ENCODE measurements at places on chromosomes 1 and 21.

GRCh38 chr1:29388884-29389283 lies 152.6 kb downstream of the PTPRU start:
- no peak for DNase-seq

- DNase-seq: no peak
These were observed 105.0 kb downstream of the PRRX1 start for GRCh38 chr1:170768929-170769328.

DNA sequence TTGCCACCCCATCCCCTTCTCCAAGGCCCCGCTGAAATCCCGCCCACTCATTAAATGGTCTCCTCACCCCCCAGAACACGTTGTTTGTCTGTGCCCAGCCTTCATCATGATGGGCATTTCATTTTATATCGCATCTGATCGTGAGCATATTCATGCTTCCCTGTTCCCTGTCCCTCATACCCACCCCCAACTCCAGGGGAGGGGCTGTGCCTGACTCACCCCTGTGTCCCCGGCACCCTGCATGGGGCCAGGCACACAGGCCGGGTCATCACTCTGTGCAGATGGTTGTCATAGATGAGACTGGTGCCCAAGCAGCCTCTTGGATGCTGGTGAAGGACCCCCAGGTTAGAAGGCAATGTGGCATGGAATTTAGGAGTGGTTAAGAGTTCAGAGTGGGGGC lies 11.0 kb downstream of the CAMK2N1 start:
- DNase-seq: no peak

GRCh38 chr1:96473791-96474434 lies 247.7 kb upstream of the PTBP2 start:
- no peak for DNase-seq

DNA sequence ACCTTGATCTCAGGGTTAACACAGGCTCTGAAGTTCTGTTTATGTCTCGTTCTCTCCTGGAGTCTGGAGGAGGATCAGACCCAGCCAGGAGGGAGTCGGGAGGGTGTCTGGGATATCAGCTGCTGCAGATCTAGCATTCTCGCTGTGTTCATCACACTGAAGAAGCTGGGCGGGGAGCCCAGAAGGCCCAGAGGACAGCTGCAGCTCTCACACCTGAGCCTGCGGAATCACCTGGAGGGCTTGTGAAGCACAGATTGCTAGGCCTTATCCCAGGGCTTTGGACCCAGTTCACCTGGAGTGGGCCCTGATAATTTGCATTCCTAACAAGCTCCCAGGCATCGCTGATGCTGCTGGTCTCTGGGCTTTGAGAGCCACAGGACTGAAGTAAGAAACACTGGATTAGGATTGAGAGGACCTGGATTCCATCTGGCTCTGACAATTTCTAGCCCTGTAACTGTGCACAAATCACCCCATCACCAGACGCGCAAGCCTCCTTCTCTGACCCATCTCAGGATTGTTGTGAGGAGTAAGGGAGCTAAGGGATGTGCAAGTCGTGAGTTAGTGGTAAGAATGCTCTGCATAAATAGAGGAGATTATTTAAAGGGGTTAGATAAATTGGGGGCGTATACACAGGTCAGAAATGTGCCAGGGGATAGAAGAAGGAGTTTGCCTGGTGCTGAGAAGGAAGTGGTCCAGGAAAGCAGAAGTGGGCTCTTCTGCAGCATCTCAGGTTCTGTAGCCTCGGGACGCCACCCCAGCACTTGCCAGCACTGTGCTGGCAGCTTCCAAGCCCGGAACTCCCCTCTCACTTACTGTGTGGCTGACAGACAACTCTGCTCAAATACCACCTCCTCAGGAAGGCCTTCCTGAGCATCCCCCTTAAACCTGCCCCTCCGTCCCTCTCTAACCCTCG lies 19.1 kb downstream of the ABCA4 start:
- DNase-seq: no peak

- no peak for DNase-seq
These were observed 1.5 kb upstream of the PLK3 start for GRCh38 chr1:44798481-44799365.

DNA sequence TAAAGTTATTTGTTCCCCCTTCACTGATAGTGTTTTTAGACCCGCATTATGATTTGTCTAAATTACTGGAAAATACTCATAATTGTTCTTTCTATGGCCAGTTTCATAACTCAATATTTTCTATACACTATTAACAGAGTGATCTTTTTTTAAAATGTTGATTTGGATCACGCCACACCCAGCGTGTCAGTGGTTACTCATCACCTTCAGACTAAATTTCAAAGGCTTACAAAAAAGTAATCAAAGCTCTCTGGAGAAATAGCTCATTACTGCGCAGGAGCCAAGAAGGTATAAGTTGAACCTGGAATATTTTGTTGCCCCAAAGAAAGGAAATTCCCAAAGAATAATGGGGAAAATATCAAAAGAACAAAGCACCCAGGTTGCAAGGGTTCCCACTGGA lies 104.9 kb downstream of the EVI5 start:
- DNase-seq: no peak

DNA sequence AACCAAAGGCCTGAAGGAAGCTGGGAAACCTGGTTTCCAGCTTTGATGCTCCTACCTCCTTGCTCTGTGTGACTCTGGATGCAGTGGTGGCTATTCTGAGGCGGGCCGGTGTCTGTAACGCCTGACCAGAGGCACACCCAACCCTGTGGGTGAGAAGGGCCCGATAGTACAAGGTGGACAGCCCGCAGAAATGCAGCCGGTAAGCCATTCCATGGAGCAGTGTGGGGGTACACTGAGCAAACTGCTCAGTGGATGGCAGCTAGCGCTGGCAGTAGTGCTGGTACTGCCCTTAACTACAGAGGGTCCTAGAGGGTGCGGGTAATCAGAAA lies 36.0 kb downstream of the AHDC1 start:
- DNase-seq: no peak

DNA sequence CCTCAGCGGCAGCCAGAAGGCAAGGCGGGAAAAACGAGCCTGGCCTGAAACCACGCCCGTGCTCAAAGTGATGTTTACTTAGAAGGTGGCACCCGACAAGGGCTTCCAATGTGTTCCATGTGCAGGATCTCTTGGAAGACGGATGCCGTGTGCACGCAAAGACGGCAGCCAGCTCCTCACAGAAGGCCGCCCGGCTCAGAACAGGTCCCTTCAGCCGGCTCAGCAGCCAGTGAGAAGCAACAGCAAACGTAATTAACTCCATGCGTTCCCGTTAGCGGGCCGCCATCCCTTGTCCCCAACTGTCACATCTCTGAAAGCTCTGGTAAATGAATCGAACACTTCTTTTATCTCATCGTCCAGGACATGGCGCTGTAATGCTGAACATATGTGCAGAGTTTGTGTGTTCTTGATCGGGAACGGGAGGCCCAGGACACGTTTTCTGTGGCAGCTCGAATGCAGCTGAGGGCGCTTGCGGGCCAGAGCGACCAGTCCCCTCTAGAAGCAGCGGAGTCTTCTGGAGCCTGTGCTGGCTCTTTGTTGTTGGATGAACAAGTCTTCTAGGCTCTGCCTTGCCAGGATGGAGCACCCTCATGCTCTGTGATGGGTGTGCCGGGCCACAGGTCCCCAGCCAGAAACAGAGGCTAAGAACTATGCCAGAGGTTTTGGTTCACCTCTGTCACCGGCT lies 94.6 kb upstream of the ARHGEF16 start:
- no peak for DNase-seq

DNA sequence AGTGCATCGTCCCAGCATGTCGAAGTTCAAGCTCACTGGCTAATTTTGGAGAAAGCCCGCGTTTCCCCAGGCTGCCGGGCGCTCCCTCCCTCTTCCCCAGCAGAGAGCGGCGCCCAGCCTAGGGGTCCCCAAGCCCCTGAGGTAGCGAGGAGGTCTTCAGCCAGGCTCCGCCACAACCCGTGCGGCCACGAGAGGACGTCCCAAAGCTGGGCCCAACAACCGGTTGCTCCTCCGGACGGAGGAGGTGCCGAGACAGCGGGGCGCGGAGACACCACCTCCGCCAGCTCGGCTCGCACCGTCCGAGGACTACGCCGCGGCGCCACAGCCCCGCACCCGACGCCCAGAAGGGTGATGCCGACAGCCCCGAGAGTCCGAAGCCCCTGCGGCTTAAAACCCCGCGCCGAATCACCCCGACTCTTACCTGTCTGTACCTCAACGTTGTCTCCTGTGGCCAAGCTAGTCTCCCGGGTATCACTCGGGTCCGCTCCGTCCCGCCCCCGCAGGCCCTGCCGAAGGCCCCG lies at the start of gene DENND2C:
Gene DENND2C (minus strand): TSS at position 488 of the 521 bp plus-strand sequence. CDS start 44,065 bp downstream, outside the sequence.
- no peak for DNase-seq

DNA sequence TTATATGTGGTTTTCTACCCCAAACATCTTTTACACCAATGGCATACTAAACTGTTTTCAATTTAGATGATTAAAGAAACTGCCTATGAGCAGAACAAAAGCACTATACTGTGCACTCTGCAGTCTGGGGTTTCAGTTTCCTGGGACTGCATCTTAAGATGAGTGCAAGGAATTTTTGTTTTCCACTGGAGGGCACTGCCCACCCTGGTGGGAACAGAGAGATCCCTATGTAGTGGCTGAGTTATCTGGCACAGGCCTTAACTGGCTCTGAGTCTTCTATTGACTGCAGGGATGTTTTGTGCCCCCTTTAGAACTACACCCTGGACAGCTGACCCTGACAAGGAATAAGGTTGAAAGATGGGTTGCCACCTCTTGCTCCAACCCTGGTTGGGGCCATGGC lies 12.0 kb downstream of the PROK1 start:
- no peak for DNase-seq

All from effector CD4-positive, alpha-beta T cell (primary cell).